Stimulated activated CD8-positive, alpha-beta memory T cell treated with anti-CD3 and anti-CD28 coated beads, Interleukin-4, amount 100 ng/mL, for 4 hours (primary cell): ENCODE measurements at places on chromosomes 11 and 22.

GRCh38 chr11:28137832-28138231, 29.6 kb downstream of the METTL15 start:
- DNase-seq, result no peak

GRCh38 chr11:41826085-41826484, 366.6 kb upstream of the LRRC4C start:
- DNase-seq, result no peak

DNA sequence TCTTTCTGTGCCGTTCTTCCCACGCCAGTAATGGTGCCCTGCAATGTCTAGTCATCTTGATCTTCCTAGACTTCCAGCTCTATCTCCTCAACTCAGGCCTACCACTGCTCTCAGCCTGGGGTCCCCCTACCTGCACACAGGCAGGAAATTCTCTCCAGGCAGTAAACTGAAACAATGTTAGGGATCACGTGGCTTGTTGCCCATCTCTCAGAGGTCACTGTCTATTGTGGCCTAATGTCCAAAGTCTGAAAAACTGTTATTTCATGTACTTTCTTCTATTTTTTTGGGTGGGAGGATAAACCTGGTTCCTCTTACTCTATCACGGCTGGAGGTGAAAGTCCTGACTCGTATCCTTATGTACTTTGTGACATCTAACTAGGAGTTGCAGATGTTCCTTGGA, 59.1 kb downstream of the CCDC34 start:
- no peak for DNase-seq

DNA sequence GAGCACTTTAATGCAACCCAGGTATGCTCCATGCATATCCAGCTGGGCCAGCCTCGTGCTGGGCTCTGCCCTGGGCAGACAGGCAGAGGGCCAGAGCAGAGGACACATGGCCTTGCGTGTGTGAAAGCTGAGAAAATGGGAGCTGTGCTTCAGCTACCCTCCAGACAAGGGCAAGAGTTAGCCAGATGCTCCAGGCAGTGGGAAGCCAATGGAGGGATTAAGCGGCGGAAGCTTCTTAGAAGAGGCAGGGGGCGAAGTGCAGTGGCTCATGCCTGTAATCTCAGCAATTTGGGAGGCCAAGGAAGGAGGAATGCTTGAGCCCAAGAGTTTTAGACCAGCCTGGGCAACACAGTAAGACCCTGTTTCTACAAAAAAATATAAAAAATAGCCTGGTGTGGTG, 9.8 kb upstream of the ARHGEF17 start:
- no peak for DNase-seq

DNA sequence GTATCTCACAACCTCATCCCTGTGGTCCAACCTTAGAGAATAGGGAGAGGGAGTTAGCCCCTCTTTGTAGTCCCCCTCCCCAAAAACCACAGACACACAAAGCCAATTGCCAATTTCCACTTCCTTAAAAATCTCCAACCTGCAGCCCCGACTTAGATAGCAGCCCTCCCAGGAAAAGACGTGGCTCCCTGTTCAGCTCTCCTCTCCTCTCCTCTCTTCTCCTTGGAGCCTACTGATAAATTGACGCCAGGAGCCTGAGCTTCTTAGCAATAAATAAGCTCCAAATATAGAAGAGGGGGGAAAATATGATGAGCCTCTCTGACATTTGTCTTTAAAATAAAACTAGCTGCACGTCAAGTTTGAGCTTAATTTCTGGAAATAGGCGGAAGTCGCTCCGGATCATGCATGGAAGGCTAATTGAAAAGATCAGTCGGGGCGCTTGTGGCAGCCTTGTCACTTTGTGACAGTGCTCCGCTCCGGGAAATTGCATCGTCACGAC, 7.3 kb downstream of the PAX6 start:
- DNase-seq, result no peak

GRCh38 chr11:46102843-46103242, 18.4 kb downstream of the PHF21A start:
- no peak for DNase-seq

DNA sequence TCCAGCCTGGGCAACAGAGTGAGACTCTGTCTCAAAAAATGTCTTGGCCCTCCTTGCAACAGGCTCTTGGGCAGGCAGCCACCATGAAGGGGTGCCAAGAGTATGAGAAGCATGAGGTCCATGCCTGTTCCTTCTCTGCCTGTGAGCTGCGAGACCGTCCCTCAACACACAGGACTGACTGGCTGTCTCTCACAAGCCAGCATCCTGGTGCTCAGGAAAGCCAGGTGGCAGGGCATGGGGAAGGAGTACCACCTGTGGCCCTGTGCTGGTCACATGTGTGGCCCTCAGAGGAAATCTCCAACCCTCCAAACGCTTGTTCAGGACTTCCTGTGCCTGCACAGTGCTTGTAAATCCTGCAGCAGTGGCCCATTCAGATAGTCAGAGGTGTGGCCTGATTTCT, 83.2 kb downstream of the ATXN10 start:
- no peak for DNase-seq

DNA sequence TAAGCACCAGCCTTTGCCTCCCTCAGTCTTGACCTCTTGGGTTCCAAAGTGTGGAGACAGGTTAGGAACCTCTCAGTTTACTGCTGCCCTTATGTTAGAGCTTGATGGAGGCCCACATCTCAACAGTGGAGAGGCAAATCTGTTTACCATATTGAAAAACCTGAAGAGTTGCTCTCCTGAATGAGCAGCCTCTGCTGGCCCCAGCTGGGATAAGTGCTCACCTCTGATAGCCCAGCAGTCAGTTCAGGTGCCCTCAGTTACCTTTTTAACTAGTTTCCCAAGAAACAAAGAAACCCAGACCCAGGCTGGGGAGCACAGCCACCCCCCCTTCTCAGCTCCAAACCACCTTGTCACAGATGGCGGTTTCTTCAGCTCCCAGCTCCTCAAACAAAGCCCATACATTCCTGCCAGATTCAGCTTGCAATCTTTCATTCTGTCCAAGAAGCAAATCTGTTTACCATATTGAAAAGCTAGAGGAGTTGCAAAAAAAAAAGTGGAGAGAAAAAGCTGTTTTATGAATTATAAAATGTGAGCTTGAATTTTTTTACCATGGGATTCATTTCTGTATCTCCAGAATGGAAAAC, 57.2 kb downstream of the PPFIBP2 start:
- no peak for DNase-seq

GRCh38 chr11:27460158-27460978, 12.2 kb downstream of the LGR4 start:
- no peak for DNase-seq
